Cortex of kidney (tissue), 1 donor: ENCODE measurements at places on chromosomes 5 and 9.

DNA sequence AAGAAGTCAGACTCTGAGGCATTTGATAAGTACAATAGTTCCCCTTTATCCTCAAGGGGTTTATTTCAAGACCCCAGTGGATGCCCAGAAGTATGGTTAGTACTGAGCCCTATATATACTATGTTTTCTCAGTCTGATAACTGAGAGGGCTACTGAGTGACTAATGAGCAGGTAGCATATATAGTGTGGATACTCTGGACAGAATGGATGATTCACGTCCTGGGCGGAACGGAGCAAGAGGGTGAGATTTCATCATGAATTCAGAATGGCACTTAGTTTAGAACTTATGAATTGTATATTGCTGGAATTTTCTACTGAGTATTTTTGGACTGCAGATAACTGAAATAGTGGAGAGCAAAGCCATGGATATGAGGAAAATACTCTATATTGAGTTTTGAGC, 457.6 kb downstream of the PLK2 start:
- DNase-seq: no peak

DNA sequence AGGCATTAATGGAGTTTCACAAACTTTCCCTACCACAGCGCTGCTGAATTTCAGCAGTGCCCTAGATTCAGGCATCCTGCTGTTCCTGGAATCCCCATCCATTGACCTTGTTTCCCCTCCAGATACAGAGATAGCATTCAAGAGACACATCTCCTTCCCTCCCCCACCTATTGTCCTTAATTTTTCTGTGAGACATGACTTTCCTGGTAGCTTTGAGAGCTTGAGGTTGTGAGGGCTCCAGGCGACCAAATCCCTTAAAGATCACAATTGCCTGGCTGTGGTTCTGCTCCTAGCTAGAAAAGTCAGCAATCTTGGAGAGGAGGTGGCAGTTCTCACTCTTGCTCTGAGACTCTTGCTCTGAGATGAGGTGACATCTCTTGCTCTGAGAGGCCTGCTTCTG, 48.0 kb downstream of the PRR16 start:
- no peak for DNase-seq

DNA sequence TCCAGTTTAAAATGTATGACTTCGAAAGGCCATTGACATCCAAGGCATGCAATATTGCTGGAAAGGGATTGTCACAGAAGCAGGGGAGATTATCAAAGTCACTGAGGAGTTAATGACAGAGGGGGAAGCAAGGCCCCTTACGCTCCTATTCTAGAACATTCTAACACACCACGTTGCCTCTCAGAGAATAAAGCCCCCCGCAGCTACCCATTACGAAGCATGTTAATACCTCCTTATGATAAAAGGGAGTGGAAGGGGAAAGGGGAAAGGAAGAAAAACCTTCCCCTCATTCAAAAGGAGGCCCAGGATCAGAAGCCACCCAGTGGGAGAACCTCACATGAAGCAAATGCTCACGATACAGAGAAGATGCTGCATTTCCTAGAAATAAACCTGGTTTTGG, 213.6 kb downstream of the DAB2IP start:
- DNase-seq: no peak

DNA sequence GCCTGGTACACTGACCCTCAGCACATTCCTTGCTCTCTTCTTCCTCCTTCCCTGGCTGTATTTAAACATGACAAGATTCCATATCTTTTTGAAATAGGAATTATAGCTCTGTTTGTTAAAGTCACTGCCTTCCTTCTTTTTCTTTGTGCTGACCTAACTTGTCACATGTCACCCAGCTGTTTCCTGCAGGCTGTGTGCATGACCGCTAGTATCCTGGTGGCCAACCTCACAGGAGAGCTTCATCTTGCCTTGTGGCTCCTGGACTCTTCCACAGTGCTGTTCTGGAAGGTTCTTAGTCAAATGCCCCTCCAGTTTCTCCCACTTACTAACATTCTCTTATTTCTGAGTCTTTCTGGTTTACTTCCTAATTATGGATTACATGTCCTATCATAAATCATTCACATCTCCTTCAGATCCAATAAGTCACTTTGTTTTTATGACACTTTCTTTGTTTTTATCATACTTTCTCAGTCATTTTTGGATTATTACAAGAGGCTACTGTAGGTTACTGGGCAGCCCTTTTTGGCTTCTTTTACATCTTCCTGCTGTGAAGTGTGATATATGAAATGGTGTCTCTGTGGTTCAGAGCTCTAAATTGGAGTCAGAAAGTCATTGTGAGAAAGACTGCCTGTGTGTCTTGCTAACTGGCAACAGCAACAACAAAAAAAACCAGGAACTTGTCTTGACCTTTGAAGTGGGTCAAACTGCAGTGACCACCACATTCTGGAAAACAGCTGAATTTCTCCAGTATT, 463.6 kb upstream of the DAP start:
- DNase-seq: no peak

- DNase-seq: no peak
Measured at GRCh38 chr9:87662808-87663528, 63.0 kb upstream of the CTSL start.

DNA sequence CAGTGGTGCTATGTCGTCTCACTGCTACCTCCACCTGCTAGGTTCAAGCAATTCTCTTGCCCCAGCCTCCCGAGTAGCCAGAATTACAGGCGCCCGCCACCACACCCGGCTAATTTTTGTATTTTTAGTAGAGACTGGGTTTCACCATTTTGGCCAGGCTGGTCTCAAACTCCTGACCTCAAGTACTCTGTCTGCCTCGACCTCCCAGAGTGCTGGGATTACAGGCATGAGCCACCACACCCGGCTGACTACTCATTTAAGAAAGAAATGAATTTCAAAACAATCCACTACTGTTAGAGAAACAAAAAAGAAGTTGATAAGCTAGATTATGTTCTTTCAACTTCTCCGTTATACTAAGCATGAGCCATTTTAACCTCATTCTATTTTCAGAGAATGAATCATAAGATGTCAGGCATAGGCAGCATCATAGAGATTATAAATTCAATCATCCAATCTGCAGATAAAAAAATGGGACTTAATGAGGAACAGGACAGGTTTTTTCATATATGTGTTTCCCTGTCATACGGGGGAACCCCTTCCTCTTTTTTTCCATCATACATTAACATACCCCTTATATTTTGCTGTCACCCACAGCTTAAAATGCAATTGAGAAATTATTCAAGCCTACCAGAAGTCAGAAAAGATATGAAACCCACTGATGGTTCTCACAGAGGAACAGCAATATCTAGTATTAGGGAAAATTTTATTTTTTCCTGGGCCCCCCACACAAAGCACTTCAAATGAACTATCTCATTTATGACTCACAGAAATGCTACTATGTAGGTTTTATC, 26.5 kb upstream of the ADRB2 start:
- no peak for DNase-seq
